Motor neuron (in vitro differentiated cells): ENCODE measurements at places on chromosomes 7 and 10. TPM values are rescaled to one million over a fixed set of nuclear protein-coding genes. Genes with fewer than 3 reads are reported as not detected.

The TIMM23B gene
- 11.9 and 12.9 TPM in 2 replicates for total RNA-seq

The CPVL gene
- total RNA-seq = 5.0 and 5.7 TPM in 2 replicates

The C10orf95 gene
- total RNA-seq = 0.81 and 1.4 TPM in 2 replicates

The MYOZ1 gene
- 0.16 TPM in 1 of 2 replicates, not detected in the other for total RNA-seq

DNA sequence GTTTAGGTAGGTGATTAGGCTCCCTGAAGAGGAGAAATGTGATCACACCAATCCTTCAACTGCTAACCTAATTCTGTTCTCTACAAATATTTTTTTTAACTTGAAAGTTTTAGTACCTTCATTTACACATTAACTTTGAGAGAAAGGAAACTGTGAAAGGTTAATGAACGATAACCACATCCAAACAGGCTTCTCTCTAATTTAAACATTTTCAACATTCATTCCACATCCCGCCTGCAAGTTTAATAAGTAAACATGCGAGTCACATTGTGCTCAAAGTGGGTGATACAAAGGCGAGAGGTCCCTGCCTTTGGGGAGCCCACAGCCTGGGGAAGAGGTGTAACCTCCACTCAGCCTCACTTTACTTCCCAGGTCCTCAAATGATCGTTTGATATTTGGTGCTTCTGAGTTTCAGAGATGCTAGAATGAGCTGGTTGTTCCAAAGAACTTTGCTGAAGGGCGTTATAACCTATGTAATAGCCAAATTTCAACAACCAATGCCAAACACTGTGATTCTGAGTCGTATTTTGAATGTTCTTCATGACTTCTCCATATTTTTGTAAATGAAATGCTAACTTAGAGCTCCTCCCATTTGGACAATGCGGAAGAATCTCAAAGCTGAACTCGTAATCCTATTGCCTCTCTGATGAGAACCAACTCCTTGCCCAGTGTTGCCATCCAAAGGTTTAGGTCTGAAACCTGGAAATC, 47.5 kb downstream of the DENND2A start:
- ATAC-seq = peak; percentile 76

- ATAC-seq = no peak
Observed at GRCh38 chr7:4240520-4241303, 441.4 kb upstream of the FOXK1 start.

- ATAC-seq = peak; percentile 49
Observed at GRCh38 chr10:19931894-19932590, 115.8 kb downstream of the PLXDC2 start.

- no peak for ATAC-seq
Observed at GRCh38 chr10:110460111-110460809, 37.4 kb upstream of the DUSP5 start.

GRCh38 chr10:7515439-7515838, 104.6 kb upstream of the SFMBT2 start:
- ATAC-seq = no peak

GRCh38 chr10:68302503-68302823, 29.4 kb upstream of the HNRNPH3 start:
- no peak for ATAC-seq
